ENCODE measurements at places on chromosomes 11 and 22.

GRCh38 chr11:116535994-116536393 lies 236.8 kb downstream of the BUD13 start:
- no peak for DNase-seq

GRCh38 chr11:116445108-116446047 lies 327.4 kb downstream of the BUD13 start:
- DNase-seq, result no peak

GRCh38 chr11:129731316-129731715 lies 84.3 kb upstream of the TMEM45B start:
- no peak for DNase-seq

DNA sequence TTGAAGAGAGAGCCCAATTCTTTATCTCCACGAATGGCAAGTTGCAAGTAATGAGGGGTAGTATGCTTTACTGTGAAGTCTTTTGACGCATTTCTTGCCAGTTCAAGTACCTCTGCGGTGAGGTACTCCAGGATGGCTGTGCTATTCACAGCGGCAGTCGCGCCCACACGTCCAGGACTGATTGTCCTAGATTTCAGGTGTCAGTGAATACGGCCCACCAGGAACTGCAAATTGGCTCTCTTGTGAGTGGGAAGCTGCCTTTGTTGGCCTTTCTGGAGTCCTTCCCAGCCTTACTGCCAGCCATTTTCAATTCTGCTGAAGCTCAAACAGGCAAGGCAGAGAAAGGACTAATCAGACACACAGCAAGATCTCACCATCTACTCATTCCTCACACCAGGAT lies 8.5 kb downstream of the PPFIA1 start:
- no peak for DNase-seq

Measured in activated T-helper 9 cell treated with anti-CD3 and anti-CD28 coated beads, Interleukin-2, amount 50 U/mL, for 16 hours (primary cell).